ENCODE measurements at places on chromosomes 12 and 14.

DNA sequence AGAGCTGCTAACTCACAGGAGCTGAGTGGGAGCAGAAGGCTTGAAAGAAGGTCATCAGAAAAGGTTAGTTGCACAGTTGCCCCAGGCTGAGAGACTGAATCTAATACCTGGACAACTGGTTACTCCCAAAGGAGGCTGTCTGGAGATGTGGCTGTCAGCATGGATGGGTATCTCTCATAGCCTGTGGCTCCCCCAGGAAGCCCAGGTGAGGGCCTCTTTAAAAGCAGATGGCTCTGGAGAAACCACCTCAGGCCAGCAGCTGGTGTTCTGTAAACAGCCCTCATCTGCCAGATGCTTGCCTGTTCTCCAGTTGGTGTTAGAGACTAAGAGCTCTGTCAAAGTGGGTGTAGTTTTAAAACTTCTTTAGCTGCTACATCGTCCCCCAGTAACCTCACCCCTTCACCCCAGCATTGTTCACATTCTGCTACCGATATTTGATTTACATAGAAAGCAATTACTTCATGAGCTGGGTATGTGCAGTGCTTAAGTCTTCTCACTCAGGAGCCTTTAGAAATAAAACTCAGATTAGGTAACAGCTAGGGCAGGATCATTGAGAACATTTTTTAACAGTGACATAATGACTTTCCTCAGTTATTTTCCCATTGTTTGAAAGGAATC lies 25.8 kb downstream of the DACT1 start:
- DNase-seq: no peak

DNA sequence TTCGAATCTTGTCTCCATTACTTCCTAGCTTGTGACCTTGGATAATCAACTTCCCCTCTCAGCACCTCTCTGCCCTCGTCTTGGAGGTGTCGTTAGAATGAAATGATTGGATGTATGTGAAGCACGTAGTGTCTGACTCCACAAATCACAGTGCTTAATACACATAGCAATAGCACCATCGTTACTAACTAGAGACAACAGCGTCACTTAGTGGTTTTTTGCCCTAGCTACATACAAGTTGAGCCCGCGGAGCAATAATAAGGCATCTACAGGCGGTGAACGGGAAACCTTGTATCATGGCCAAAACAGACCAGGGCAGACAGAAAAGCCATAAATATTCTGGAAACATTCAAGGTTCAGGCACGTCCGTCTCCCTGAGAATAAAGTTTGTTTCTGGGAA lies 154.9 kb downstream of the ASCL4 start:
- DNase-seq: no peak

DNA sequence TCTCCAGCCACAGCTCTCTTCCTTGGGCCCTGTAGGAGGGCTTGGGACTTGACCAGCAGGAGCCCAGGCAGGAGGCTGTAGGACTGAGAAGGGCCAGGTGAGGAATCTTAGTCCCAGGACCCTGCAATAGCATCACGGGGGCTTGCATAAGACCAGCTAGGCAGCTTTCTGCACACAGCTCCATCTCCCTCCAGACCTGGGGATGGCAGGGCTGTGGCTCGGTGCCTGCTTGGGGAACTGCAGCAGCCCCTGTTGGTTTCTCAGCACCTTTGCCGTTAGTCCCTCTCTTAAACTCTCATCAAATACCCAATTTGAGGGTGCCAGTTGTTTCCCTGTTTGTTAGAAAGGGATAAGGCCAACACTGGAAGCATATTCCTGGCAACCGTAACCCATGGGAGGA lies 14.3 kb downstream of the DIO3 start:
- no peak for DNase-seq

DNA sequence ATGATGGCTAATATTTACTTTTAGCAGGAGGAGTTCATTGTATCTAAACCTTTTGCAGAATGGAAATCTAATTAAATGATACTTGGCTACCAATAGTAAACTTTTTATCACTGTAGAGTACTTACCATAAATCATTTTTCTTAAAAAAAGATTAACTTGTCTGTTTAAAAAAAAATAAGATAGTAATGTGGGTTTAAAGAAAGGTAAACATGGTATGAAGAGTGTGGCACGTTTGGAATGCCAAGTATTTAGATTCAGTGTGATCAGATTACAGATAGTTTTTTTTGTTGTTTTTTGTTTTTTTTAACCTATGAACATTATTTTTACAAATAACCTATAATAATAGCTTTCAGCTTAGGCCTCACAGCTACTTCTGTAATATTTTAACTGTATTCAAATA lies 25.8 kb downstream of the KTN1 start:
- DNase-seq: no peak

GRCh38 chr12:53302903-53303302 lies 3.4 kb downstream of the MYG1 start:
- DNase-seq: no peak

DNA sequence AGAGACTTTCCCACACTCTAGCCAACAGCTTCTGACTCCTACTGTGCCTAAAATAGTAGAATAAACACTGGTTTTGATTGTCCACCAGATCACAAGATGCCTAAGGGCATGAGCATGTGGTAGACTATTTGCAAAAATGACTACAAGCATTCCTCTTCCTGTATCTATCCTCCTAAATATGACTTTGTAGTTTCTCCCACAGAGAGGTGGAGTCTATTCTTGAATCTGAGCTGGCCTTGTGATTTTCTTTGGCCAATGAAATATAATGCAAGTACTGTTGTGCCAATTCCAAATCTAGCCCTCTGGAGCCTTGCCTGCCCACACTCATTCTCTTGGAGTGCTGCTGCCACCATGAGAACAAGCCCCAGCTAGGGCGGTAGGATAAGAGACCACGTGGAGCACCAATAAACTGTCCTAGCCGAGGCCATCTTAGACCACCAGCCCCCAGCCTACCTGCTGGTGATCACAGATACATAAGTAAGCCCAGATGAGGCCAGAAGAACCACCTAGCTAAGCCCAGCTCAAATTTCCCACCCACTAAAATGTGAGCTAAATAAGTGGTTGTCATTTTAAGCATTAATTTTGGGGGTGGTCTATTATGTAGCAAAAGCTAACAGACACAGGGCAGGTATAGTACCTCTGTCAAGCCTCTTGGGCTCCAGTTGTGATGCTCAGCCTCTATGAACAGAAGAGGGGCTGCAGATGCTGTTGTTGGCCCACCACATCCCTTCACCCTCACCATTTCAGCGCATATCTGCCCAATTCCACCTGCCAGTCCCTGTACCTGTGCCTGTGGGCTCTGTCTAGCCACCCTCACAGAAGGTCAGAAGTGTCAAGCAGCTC lies 17.9 kb downstream of the ZFP36L1 start:
- peak; percentile 47 for DNase-seq

DNA sequence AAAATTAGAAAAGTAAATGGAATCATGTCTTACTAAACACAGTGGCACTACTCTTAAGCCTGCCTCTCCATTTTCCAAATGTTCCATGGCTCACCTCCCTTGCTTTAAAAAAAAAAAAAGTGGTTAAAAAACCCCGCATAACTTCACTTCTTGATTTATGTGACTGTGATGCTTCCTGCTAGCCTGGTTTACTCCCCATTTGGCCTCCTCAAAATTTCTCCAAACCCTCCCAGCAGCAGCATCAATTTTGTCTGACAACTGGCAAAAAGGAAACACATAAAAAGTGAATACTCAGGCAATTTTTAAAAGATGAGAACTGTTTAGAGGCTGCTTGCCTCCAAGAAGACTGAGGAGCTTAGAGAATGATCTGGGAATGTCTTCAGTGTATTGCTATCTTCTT lies 17.8 kb upstream of the EGLN3 start:
- DNase-seq: no peak

DNA sequence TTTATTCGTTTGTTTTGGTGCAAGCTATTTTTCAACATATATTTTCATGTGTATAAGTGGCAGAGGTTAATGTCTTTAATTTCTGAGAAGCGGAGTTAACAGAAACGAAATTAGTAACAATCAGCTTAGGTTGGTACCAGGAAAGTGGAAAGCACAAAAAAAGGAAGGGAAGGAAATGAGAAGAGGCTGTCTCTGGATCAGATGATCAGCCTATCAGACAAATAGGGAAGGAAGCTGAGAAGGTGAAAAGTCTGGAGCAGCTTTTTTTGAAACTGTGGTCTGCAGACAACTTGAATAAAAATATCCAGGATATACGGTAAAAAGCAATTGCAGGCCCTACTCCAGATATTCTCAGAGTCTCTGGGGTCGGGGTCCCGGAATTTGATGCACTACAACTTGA lies 265.0 kb downstream of the SSPN start:
- DNase-seq: no peak

DNA sequence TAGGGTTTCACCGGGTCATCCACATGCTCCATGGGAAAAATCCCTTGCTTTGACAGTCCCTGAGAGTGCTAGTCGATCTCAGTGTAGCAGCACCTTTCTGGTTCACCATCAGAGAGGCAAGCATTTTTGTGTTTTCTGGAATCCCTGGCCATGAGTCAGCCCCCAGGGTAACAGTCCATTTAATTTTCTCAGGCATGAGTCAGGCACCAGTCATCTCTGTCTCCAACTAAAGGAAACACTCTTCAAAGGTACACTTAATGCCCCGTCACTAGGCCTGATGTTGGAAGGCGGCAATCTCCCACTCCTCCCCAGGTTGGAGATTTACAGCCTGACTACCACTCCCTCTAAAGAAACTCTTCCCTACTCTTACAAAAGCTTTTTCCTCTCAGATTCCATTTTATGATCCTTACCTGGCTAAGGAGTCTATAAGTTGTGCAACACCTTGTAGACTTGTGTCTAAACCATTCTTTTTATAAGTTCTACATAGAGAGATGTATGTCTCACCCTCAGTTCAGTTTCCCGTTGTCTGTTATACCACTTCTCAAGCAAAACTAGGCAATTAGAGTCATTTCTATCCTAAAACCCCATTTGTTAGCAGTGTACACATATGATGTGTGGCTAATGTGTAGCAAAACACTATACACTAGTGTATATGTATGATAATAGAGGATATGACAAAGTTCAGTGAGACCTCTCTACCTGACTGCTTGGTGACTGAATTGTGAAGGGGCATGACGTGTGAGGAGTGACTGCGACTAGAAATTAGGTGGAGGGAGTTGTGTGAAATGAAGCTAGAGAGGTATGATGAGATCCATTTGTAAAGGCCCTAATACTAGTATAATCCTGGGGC lies 24.6 kb downstream of the TMEM19 start:
- no peak for DNase-seq

GRCh38 chr12:127328867-127329266 lies 938.1 kb upstream of the TMEM132C start:
- DNase-seq: no peak

- DNase-seq: peak; percentile 19
These were observed 3.4 kb downstream of the GPX2 start for GRCh38 chr14:64938972-64939816.

Data from cardiac septum (tissue), 1 donor.